ENCODE measurements at places on chromosomes 16 and 17. TPM values are rescaled to one million over a fixed set of nuclear protein-coding genes. Genes with fewer than 3 reads are reported as not detected.

GRCh38 chr17:33205552-33205951, 87.5 kb downstream of the ASIC2 start:
- no peak for DNase-seq

GRCh38 chr16:58026139-58026704, 668 bp downstream of the MMP15 start:
- no peak for DNase-seq

GRCh38 chr17:12994341-12995074, 23.3 kb downstream of the ELAC2 start:
- no peak for DNase-seq

DNA sequence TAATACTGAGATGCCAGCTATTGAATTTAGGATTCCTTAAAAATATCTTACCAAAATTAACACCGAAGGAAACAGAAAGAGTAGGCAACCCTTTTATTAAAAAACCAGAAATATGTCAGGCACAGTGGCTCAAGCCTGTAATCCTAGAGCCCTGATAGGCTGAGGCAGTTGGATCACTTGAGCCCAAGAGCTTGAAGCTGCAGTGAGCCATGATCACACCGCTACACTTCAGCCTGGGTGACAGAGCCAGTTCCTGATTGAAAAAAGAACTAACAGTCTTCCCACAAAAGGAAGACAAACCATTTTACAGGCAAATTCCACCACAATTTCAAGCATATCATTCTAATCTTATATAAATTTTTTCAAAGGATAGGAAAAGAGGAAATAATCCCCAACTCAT, 15.6 kb downstream of the SLFN12 start:
- DNase-seq, result no peak

DNA sequence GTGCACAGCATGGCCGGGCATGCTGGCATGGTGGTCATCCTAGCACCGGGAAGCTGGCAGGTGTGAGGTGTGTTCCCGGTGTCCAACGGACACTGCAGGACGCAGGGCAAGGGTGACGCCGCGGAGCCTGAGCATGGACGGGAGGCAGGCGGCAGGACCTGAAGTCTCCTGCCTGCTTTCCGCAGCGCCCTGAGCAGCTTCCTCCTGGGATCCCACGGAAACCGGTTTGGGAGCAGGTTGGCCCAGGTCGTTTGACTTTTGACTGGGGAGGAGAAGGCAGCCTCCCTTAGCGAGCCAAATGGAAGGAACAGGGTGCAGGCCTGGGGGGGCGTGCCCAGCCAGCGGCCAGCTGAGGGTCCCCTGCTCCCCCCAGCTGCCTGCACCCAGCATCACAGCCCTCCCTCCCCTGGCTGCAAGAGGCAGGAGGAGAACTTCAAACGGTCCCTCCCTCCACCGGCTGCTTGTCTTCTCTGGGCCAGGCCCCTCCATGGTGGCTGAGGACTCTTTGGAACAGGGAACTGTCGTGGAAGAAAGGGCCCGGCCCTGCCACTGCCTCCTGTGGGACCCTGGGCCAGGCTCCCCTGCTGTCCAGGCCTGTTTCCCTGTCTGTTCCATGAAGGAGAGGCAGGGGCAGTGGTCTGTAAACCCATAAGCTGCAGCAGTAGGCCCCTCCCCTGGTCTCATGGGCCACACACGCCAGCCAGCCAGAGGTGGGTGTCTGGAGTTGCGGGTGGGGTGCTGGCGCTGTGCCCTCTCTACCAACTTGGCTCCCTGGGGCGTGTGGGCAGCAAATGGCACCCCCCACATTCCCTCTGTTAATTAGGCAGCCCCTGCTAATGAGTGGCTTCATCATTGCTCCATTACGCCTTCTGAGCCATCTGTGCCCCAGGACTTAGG, 7.8 kb upstream of the ADGRG1 start:
- DNase-seq, result no peak

- peak; percentile 95 for DNase-seq
Observed at GRCh38 chr17:57440522-57441269, 184.4 kb downstream of the MSI2 start.

- no peak for DNase-seq
Observed at GRCh38 chr17:61007980-61008379, 330.3 kb downstream of the BCAS3 start.

Gene KCNAB3
- 7.6 TPM for total RNA-seq

Gene ZP2
- total RNA-seq, result not detected

Gene TBC1D3C
- total RNA-seq, result not detected

Gene PERCC1
- total RNA-seq, result 0.29 TPM
